ENCODE measurements at places on chromosomes 5 and 9.
A peak's percentile ranks its signal among the peaks of the same experiment; 100 is the strongest.

GRCh38 chr9:70873506-70873905 lies 247.9 kb downstream of the TRPM3 start:
- DNase-seq: no peak

DNA sequence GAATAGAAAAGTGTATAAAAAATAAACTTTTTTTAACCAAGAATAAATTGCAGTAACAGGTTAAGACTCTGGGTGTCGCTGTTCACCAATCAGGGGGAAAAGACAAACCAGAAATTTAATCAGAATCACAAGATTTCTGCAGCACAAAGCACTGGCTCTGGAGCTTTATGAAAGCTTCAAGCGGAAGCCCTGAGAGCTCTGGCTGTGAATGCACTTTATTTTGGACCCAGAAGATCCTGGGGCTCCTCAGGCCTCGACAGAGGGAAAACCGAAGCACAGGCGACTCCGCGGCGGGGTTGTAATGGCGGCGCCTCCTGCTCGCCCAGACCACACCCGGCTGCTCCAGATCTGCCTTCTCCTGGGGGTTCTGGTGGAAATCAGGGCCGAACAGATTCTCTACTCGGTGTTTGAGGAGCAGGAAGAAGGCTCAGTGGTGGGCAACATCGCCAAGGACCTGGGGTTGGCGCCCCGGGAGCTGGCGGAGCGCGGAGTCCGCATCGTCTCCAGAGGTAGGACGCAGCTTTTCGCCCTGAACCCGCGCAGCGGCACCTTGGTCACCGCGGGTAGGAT lies at the start of gene PCDHGA4:
Gene PCDHGA4, plus strand, starts transcription at position 122 of the 570 bp plus-strand sequence. Its CDS starts 87 bp downstream, at position 209.
- no peak for DNase-seq

DNA sequence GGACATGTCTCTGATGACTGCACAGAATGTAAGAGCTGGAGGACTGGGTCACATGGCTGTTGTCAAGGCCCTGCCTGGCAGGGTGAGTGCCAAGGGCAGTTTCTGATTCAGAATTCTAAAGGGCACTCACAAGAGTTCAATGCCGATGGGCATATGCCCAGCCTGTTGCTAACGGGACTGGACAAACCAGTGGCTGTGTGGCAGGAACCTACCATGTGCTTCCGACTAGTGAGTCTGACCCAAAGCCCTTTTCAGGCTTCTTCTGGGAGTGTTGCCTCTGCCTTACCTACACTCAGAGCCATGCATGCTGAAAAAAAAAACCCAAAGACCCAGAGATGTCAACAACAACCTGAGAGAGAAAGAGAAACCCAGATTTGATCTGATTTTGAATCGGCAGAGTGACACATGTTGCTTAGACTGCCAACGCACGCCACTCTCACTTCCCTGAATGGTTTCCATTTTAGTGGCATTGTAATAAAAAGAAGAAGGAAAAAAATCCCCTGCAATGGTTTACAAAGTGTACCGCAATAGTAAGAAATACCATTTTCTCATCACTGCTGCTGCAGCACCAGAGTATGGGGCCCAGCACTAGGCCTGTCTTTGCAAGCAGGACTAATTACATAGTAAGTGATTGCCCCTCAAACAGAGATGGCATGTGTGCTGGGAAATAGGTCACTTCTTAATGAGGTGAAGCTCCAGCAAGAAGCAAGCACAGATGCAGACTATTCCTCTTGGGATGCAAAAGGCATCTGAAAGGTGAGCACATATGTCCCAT lies 194.3 kb downstream of the PALM2AKAP2 start:
- DNase-seq: no peak

- no peak for DNase-seq
Observed at GRCh38 chr9:89422151-89422975, 75.5 kb downstream of the SEMA4D start.

GRCh38 chr9:85522459-85523092 lies 219.2 kb downstream of the AGTPBP1 start:
- peak; percentile 73 for DNase-seq

DNA sequence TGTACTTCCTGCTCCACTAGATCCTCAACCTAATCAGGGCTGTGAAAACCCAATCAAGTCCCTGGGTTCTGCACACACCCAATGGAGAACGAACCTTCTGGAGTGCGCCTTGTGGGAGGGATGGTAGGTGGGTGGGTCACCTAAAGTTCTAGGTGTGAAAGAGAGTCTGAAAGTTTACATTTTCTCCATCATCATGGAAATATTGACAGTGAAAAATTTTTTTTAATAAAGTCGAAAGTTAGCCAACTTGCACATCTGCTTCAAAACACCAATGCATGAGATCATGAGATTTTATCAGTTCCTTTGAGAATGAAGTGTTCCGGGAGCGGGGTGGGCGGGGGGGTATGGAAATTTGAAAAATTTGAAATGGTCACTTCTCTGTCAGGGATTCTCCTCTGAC lies 21.7 kb downstream of the TAF11L14 start:
- DNase-seq: no peak

DNA sequence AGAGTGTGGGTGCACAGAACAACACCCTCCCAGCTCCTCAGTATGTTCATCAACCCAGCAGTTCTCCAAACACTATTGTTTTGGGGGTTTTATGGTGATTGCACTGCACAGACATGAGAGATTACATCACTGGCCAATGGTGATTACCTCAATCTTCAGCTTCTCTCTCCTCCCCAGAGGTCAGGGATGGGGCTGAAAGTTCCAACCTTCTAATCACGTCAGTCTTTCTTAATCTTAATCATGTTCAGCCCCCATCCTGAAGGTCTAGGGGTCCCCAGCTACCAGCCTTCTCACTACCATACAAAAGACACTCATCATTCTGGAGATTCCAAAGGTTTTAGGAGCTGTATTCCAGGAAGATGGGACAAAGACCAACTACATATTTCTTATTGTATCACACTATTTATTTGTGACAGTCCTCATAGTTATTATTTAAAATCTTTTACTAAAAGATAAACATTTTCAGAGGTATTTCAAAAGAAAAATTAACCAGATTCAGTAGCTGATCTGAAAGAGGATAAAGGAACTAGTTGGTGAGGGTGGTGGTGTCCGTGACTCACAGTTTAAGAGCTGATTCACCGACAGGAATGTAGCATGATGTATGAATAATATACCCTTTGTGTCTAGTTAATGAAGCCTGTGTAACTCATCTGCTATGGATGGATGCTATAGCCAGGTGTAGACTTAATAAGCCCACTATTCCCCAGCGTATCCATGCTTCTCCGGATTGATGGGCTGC lies 35.6 kb downstream of the RASEF start:
- DNase-seq: no peak

DNA sequence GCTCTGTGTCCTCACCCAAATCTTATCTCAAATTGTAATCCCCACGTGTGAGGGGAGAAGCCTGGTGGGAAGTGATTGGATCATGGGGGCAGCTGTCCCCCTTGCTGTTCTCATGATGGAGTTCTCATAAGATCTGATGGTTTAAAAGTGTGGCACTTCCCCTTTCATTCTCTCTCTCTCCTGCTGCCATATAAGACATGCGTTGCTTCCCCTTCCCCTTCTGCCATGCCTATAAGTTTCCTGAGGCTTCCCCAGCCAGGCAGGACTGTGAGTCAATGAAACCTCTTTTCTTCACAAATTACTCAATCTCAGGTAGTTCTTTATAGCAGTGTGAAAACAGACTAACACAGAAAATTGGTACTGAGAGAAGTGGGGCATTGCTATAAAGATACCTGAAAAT lies 107.7 kb downstream of the DMAC1 start:
- no peak for DNase-seq

GRCh38 chr9:35847792-35848572 lies 19.0 kb downstream of the TMEM8B start:
- no peak for DNase-seq

DNA sequence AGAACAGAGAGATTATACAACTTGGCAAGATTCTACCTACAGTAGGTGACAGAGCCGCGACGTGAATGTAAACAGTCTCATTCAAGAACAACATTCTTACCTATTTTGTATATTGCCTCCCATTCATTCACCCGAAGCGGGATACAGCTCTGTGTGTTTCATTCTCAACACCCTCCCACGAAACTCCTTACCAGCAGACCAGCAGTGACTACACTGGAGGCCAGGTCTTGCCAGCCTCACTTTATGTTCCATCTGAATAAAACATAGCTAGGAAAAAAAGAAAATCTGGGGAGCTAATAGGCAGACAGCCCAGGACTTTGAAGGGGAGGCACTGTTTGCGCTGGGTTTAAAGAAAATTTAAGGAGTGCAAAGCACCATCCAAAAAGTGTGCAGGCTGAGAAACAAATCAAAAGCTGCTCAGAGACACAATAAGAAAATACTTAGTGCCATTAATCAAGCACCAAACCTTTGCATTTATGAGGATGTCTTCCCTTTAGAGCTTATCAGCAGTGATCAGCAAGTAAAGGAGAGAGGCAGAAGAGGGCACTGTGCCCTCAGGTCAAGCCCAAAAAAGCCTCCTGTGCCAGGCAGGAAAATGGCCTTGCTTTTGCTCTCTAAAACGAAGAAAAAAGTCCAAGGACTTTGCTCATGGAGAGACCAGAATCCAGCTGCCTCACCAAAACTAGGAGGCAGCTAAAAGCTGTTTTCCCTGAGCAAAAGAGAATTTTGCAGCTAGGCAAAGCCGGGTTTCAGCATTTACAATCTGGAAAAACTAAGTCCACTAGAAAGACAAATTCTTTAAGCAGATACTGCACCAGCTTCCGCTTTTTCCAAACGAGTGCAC lies 295.1 kb downstream of the BNC2 start:
- peak; percentile 15 for DNase-seq

- no peak for DNase-seq
Observed at GRCh38 chr9:69171049-69171448, 3.0 kb upstream of the TJP2 start.

- DNase-seq: no peak
Observed at GRCh38 chr9:132730054-132731033, 60.1 kb downstream of the GTF3C4 start.

GRCh38 chr9:132351404-132352045 lies 3.3 kb downstream of the SETX start:
- no peak for DNase-seq
